ENCODE measurements at places on chromosomes 2 and 18.

DNA sequence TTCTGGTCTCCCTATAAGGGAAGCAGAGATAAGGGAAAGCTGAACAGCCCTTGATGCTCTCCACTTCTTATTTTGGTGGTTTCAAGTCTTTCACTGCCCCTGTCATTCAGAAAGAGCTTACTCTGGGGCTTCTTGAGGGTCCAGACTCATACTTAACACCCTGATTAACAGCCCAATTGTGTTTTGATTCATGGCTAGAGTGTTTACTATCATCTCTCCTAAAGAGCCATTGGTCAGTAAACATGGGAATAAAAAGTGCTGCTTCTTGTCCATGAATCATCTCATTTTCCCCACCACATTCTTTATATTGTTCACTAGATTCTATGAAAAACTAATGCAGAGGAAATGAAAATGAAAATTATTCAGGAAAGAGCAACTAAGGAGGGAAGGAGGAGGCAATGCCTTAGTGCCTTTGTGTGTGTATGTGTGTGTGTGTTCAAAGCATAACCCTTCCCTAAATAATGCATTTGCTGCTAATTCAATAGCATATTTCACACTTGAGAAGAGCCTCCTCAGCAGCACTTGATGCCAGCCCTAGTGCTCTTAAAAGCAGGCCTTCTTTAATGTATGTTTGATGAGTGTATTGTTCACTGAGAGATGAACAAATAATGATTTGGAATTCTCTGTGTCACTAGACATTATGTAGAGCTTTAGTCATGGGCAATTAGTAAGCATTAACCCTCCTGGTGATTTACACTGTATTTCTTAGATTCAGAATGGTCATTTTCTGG lies 63.5 kb downstream of the DCC start:
- DNase-seq, result no peak

- DNase-seq, result no peak
These were observed 16.4 kb upstream of the SERPINB13 start for GRCh38 chr18:63570721-63571120.

- peak; percentile 66 for DNase-seq
These were observed 15.8 kb upstream of the SELENOI start for GRCh38 chr2:26330114-26330549.

DNA sequence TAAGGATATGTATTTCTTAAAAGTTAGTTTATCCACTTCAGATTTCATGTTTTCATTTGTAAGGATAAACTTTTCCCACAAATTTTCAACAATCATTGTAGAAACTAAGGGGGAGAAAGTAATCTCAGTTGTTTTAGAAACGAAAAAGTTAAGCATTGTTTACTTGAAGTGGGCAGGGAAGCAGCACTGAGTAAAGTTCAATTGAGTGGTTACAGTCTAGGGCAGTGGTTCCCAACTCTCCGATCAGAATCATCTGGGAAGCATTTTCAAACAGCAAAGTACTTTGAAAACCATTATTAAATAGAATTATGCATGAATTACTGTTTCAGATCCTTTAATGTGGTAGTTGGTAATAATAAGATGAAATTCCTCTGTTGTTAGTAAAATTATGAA lies 12.5 kb downstream of the MRPL35 start:
- no peak for DNase-seq

GRCh38 chr18:11883153-11883552 lies 25.0 kb downstream of the MPPE1 start:
- DNase-seq, result no peak

GRCh38 chr18:55343396-55344073 lies 244.5 kb downstream of the TCF4 start:
- DNase-seq, result no peak
